T-helper 2 cell treated with Interferon-gamma antibody and Interleukin-4, amounts not matched to agents 5 μg/mL and 100 μg/mL, for 36 hours (primary cell): ENCODE measurements at places on chromosomes 4 and X.

DNA sequence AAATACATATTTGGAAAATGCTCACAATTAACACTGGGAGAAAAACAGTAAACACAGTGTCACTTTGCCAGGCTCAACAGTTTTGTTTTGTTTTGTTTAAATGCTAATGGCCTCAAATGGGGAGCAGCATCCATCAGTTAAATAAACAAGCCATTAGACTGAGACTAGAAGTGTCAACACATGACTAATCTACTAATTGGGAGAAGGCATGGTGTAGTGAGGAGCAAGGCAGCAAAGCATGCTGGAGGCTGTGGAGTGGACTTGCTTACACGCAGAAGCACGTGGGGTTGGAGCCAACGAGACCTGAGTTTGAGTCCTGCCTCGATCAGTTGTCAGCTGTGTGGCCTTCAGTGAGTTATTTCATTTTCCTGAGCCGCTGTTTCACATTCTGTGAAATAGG, 29.0 kb downstream of the UTP14A start:
- DNase-seq = no peak

- DNase-seq = peak; percentile 51
Observed at GRCh38 chr4:87073199-87074120, 138.6 kb downstream of the AFF1 start.

GRCh38 chrX:133685822-133686221, 270.5 kb upstream of the GPC4 start:
- DNase-seq = no peak

DNA sequence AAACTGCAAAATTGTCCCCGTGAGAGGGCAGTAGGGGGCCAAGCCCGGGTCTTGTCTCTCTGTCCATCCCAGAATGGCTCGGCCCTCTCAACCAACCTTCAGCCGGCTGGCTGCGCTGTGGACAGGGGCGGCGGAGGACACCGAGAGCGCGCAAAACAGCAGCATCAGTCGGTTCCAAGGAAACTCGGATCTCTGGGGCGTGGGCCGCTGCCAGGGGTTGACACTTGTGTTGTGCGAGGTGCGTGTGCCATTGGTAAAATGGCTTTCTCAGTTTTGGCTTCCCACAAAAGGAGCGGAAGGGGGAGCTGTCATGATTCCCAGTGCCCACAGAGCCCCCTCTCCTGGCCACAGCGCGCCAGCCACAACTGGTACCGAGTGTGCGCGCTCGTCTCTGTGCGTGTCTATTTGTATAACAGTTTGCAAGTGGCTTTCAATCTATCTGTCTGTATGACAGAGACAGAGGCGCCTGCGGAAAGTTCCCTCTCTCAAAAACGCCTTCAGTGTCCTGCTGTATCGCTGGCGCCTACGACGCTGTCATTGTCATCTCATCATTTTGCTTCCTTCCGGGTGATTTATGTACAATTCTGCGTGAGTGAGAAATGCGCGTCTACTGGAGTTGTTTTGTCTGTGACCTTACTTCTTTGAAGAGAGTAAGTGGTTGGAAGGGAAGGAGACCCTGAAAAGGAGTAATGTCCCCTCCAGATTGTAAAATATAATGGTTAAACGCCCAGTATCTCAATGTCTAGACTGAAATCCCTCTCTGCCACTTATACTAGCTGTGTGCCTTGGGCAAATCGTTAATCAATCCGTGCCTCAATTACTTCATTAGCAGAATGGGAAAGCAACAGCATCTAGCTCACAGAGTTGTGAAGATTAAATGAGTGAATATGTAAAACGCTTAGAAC, 1.8 kb downstream of the DKK2 start:
- DNase-seq = no peak

DNA sequence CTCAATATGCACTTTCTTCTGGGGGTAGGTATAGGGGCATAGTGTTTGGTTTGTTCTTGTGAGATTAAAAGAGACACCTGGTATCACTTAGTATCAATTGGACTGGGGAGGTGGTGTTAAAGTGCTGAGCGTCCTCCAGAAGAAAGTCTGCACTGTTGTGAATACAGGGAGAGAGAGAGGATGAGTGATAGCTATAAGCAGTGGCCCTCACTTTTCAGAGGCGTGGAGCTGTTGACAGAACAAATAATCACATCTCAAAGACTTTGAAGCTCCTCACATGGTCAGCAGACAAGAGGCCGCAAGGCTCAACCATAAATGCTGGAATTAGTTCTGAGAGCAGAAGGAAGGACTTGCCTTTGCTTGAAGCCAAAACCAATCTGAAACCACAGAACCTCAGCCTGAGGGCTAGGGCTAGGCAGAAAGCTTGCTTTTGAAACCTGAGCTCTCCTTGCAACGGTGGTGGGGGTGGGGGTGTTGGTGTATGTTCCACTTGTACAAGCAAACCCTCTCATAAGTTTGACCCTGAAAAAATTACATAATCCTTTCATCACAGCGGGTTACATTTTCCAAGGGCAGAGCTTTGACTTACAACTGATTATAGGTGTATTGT, 123.2 kb upstream of the SCML1 start:
- no peak for DNase-seq

DNA sequence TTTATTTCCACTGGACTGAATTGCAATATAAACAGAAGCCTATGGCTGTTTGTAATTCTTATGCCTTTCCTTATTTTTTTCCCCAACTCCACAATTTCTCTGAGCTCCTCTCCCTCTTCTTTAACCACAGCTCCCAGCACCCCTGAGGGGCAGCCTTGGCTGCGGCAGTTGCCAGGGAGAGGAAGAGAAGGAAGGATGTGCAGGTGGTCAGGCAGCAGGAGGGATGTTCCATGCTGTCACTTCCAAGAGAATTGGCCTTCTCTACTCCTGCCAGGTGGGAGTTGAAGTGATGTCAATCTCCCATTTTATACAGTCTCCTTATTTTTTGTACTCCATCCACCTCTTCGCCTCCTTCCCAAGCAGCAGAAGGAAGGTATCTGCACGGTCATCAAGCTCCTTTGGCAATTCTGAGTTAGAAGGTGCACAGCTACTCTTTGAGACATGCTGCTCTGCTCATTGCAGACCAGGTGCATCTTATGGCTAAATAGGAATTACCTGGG, 343.3 kb upstream of the RPS6KA3 start:
- no peak for DNase-seq

DNA sequence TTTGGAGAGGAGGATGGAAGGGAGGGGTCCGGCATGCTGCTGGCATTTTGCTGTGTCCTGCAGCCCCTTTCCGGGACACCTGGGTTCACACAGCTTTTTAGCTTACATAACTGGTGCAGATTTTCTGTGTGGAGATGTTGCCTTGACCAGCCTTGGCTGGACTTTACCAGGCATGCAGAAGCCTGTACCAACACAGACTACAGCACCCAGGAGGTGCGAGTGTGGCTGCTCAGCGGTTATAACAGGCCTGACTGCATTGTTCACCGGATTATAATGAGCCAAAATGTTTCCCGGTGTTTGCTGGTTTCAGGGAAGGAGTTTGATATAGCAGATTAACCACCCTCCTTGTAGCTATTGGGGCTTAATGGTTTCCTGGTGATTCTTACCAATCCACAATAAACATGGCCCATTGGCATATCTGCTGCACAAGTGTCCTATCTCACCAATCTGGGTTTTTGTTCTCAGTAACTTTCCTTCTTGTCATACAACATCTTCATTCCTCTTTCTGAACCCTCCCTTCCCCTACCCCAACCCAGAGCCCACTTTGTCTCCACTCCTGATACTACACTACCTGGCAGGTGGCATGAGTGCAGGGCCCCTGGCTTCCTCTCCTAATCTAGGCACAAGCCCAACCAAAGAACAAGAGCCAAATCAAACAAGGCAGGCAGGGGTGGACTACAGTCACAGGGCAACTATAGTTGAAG, 3.9 kb downstream of the RPL10 start:
- no peak for DNase-seq

- no peak for DNase-seq
Observed at GRCh38 chr4:47469951-47470350, 6.4 kb upstream of the COMMD8 start.

GRCh38 chr4:161629694-161630441, 533.9 kb downstream of the FSTL5 start:
- DNase-seq = no peak

DNA sequence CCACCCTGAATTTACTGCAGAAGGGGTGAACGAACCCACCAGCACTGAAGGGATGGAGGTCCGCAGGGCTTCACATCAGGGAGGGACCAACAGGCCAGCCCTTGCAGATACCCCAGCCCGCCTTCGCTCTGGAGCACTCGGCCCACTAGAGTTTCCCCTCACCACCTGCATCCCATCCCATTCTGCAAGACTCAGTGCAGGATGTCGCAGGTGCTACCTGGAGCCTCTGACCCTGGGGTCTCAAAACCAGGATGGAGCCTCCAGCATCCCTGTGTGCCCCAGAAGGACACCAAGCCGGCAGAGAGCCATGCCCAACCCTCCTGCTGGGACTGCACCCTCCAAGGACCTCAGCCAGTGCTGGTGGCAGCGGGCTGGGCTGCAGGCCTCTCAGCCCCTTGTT, 57.6 kb upstream of the ADRA2C start:
- no peak for DNase-seq

DNA sequence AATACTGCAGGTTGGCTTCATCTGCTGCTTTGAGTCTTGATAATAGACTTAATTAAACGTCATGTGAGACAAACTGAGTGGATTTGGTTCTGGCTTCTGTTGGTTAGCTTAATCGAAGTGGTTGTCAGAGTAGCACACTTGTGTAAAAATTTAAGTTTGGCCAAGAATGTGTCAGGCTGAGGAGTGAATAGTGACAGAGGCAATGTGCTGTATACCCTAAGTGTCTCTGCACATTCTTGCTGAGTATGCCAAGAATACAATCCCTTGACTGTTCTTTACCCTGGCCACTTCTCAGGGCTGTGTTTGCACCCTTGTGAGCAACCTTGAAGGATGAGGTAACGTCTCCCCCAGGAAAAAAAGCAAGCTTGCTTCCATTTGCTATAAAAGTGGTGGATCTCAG, 14.9 kb downstream of the RPS3A start:
- DNase-seq = no peak

DNA sequence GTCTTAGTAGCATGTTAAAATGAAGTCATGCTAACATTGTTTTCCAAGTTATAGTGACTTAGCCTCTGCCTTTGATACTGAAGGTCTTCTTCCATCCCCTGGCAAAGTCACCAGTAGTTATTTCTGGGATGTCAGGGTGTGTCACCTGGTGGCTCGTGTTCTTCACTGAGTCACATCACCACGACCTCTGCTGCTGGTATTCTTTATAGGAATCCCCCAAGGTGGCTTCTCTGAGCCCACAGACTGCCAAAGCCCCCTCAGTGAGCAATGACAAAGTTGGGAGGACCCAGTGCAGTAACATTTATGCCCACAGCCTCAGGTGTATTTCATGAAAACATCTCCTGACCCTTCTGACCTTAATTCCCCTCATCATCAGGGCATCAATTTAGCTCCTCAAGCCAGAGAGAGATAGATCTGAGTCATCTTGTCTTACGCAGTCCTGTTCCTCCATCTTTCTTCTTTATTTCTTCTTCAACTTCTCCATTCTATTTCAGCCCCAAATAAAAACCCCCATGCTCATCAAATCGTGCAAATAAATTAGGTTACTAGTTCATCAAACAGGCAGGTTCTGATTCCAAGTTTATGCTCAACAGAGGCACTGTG, 29.3 kb upstream of the GPRIN3 start:
- no peak for DNase-seq

DNA sequence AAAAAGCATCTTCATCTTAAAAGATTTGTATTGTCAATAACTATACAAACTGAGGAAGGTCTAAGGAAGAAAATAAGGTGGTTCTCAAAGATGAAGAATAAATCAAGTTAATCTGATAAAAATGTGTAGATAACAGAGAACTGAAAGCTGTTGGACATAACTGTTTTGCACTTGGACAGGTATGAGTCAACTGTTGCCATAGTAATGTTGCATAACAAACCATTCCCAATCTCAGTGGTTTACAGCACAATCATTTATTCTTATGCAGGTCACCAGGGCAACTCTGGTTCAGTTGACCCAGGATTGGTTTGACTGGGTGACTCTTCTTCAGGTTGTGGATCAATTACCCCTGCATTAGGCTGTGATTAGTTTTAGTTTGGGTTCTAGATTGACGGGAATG, 2197.7 kb downstream of the ARAP2 start:
- DNase-seq = no peak

GRCh38 chr4:159376289-159376688, 273.4 kb downstream of the RAPGEF2 start:
- DNase-seq = no peak

- DNase-seq = no peak
Observed at GRCh38 chrX:123088331-123088730, 95.7 kb upstream of the GRIA3 start.

DNA sequence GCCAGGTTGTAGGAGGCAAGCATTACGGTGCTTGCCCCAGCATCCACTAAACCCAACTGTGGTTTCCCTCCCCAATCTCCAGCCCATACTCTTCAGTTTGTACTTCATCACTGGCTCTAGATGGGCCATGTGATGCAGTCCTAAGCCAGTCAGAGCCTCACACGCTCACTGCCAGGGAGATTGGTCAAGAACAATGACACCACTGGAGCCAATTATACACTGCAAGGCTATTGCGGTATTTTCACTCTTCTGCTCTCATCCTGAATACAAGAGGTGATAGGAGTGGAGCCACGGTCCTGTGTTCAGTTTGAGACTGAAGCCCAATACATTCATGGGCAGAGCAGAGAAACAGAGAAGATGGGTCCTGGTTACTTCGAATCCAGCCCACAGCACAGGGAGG, 58.4 kb downstream of the SEPSECS start:
- no peak for DNase-seq

DNA sequence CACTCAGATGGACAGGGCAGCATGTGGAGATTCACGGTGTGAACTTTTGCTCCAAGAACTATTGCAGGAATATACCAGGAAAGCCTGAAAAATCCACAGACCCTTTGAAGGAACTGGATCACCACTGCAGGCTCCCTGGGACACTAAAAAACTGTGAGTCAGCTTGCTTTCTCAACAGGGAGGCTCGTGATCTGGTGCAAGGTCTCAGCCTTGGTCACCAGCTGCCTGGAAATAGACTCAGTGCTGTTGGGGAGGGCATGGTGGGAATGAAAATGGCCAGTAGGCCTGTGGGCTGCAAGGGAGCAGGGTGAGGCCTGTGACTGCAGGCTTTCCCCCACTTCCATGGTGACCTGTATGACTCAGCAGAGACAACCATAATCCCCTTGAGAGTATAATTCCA, 426.4 kb upstream of the RPS6KA3 start:
- DNase-seq = no peak

DNA sequence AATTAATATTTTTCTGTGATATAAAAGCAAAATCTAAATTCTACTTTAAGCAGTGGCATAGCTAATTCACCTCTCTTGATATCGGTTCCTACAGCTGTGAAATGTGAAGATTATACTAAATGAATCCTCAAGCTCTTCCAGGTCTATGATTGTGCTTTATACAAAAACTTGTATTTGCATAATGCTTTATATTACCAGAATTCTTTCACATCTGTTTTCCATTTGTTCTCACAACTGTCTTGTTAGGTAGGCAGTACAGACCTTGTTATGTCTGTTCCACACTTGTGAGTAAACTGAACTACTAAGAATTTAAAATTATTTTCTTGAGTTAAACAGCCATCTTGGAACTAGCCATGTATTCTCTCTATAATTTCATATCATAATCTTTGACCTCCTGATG, 184.9 kb downstream of the RAPGEF2 start:
- DNase-seq = no peak
